ENCODE measurements at places on chromosomes 1 and 21. TPM values are rescaled to one million over a fixed set of nuclear protein-coding genes. Genes with fewer than 3 reads are reported as not detected.

SRGAP2 gene
- 227 TPM for total RNA-seq

PMF1 gene
- 56.9 TPM for total RNA-seq

GPR37L1 gene
- under 0.01 TPM for total RNA-seq

RGS16 gene
- 0.11 TPM for total RNA-seq

TRAPPC10 gene
- 65.2 TPM for total RNA-seq

NTMT2 gene
- not detected for total RNA-seq

LPAR3 gene
- total RNA-seq = 0.39 TPM

OR2AK2 gene
- not detected for total RNA-seq

FAM72A gene
- total RNA-seq = 14.9 TPM

RGS1 gene
- total RNA-seq = not detected

FCER1G gene
- 0.39 TPM for total RNA-seq

FAM43B gene
- total RNA-seq = 0.39 TPM

C1orf116 gene
- total RNA-seq = 10.6 TPM

FAF1 gene
- total RNA-seq = 30.6 TPM

HEYL gene
- total RNA-seq = not detected

LY9 gene
- total RNA-seq = not detected

KCNJ15 gene
- 88.5 TPM for total RNA-seq

PLA2G2F gene
- total RNA-seq = under 0.01 TPM

AMY2A gene
- not detected for total RNA-seq

C8B gene
- total RNA-seq = not detected

KLHDC9 gene
- total RNA-seq = 3.5 TPM

LCE2D gene
- not detected for total RNA-seq

MIXL1 gene
- not detected for total RNA-seq

TMOD4 gene
- not detected for total RNA-seq

TDRD5 gene
- 0.11 TPM for total RNA-seq

ODF2L gene
- total RNA-seq = 48.7 TPM

C1orf159 gene
- total RNA-seq = 16.3 TPM

NFIA gene
- 2.4 TPM for total RNA-seq

CFAP141 gene
- total RNA-seq = not detected

OR2T33 gene
- total RNA-seq = 0.54 TPM

SYNC gene
- total RNA-seq = 31.8 TPM

RGS7 gene
- total RNA-seq = under 0.01 TPM

ARID1A gene
- 48.3 TPM for total RNA-seq

NR1I3 gene
- not detected for total RNA-seq

C1orf115 gene
- total RNA-seq = 0.76 TPM

GUCA2A gene
- total RNA-seq = not detected

MROH7 gene
- 1.1 TPM for total RNA-seq

CFHR5 gene
- total RNA-seq = not detected

KRTAP12-2 gene
- total RNA-seq = not detected

CNIH3 gene
- total RNA-seq = 1.2 TPM

SPATA21 gene
- not detected for total RNA-seq

CRNN gene
- not detected for total RNA-seq

CYP4B1 gene
- 2.5 TPM for total RNA-seq

TNN gene
- under 0.01 TPM for total RNA-seq

ETV3L gene
- total RNA-seq = not detected

SPRR5 gene
- total RNA-seq = not detected

SYT6 gene
- 22.4 TPM for total RNA-seq

ADORA3 gene
- not detected for total RNA-seq

SERPINC1 gene
- not detected for total RNA-seq

ECE1 gene
- total RNA-seq = 76.9 TPM

AXDND1 gene
- 0.79 TPM for total RNA-seq

DIPK1A gene
- total RNA-seq = 5.1 TPM

RO60 gene
- 149 TPM for total RNA-seq

Data from placental epithelial cell (primary cell).